ENCODE measurements at places on chromosomes 5 and 9.
A peak's percentile ranks its signal among the peaks of the same experiment; 100 is the strongest.

- no peak for DNase-seq
These were observed 550.8 kb downstream of the BNC2 start for GRCh38 chr9:16319646-16320045.

DNA sequence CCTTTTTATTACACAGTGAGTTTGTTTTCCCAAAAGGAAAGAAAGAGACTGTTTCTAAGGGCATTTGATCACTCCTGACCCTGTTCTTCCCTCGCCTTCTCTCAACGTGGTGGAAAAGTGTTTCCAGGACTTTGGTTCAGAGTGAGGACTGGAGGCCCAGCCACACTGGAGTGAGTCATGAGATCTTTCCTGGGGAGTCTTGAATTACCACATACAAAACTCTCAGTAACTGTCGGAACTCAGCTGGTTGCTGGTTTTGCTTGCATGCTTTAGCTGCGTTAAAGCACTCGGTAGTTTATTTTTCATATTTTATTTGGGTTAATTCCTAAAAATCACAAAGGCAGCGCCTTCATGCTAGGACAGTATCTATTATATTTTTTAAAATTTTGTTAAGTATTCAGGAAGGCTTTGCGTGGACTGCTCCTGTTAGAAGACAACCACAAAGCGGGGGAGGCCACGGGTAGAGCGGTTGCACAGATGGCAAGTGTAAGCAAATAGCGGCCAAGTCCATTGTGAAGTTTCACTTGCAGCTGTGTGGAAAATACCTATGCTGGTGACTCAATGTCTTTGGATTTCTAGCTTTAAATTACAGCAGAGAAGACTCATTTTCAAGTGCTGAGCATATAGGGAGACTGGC lies 77.7 kb downstream of the ARSB start:
- DNase-seq: no peak

DNA sequence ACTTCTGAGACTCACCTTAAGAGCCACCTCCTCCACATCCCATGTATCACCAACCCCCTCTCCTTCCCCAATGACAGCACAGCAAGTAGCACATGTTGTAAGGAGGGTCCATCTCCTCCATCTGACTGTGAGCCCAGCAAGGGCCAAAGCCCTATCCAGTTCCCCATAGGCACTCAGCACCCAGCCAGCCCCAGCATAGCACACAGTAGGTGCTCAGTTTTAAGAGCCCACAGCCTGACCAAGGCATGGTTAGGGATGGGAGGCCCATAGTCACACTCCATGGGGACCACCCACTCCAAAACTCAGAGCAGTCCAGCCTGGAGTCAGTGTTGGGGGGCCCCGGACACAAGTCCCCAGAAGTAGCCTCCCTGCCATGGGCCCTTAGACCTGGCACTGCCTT lies 205.7 kb downstream of the CDK5RAP2 start:
- DNase-seq: no peak

DNA sequence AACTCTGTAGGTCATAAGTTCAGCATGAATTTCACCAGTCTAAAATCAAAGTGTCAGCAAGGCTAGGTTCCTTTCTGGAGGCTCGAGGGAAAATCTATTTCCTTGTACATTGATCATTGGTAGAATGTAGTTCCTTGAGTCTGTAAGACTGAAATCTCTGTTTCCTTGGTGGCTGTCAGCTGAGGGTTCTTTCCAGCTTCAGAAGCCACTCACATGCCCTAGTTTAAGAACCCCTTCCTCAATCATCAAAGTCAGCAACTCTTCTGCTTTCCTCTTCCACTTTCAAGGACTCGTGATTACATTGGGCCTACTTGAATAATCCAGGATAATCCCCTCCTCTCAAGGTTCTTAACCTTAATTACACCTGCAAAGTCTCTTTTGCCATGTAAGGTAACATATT lies 4.9 kb upstream of the SCAMP1 start:
- DNase-seq: no peak

DNA sequence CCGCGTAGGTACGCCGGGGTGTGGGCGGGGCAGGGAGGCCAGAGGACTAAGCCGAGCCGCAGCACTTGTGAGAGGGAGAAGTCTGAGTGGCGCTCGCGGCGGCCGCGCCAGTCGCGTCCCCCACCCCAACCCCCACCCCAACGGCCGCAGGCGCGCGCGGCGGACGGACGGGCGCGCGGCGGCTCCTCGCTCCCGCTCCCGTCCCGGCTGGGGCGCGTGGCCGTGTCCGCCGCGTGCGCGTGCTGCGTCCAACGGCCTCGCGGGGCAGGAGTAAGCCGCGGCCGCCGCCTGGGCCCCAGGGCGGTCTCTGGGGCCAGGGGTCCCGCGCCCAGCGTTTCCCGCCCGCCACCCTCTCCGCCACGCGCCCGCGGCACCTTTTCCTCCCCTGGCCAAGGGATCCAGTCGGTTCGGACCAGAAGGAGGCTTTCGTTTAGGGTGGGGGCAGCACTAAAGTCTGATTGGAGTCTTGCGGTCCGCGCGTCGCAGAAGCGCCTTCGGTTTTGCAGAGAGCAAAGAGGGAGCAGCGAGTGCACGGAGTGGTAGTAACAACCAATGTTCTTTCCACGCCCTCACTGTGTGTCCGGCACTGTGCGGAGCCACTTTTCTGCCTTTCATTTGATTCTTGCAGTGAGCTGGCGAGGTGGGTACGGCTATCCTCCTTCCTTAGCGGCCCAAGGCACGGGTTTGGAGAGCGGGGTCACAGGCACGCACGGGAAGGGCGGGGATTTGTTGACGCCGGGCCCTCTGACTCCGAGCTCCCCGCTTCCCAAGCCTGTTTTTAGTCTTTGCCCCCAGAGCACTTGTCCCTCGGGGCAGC lies 483 bp downstream of the G3BP1 start:
- DNase-seq: peak; percentile 45

GRCh38 chr9:15104826-15105420 lies 194.7 kb upstream of the FREM1 start:
- peak; percentile 63 for DNase-seq

GRCh38 chr5:21419383-21419782 lies 1431.4 kb upstream of the CDH18 start:
- DNase-seq: no peak

All from activated CD4-positive, alpha-beta T cell treated with anti-CD3 and anti-CD28 coated beads, Interleukin-10, Interleukin-2, amounts not matched to agents 100 ng/mL and 50 ng/mL, durations not matched to agents 16 hours and 8 hours (primary cell).